NCI-H226 (cell line): ENCODE measurements at places on chromosomes 7 and 10.

GRCh38 chr7:150408393-150409299 lies 29.5 kb downstream of the ZNF775 start:
- DNase-seq: no peak

DNA sequence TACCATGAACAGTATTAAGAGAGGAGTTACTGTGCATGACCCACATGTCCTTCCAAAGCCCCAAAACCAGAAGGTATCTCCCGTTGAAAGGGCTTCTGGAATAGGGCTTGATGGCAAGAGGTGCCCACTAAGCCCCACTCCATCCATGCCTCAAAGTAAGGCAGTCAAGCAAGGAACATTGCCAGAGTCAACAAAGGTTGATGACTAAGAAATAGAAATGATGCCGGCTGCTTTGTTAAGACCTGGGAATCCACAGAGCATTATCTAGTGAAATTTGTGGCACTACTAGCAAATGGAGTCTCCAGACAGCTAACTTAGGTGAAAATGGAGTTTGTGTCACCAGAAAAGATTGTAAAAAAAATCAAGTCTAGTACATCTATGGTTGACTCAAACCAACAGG lies 6.2 kb downstream of the SFR1 start:
- DNase-seq: peak; percentile 17

DNA sequence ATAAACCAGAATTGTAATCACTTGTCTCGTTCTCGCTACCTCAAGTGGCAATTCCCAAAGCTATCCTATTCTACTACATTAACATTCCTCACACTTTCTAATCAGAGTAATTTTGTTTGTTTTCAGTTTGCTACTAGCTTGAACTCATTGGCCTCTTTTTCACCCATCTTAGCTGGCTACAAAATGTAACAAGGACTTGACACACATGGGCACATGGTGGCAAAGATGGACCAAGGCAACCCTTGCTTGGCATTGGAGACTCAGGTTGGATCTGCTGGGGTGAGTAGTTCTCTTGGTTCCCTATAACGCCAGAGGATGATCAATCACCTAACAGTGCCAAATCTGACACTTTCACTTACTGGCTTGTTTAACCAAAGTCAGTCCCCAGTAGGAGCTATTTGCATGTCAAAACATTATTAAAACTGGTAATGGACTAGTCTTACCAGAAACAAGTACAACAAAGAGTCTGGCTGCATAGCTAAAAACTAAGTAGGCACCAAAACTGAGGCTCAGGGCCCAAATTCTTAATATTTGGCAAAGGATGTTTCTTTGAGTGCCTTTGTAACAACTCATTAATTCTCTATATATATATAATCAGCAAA lies 1.9 kb downstream of the USP6NL start:
- no peak for DNase-seq

- DNase-seq: no peak
These were observed 62.3 kb upstream of the POM121L12 start for GRCh38 chr7:52973126-52973525.

GRCh38 chr7:52085610-52086009 lies 769.0 kb upstream of the COBL start:
- DNase-seq: no peak

DNA sequence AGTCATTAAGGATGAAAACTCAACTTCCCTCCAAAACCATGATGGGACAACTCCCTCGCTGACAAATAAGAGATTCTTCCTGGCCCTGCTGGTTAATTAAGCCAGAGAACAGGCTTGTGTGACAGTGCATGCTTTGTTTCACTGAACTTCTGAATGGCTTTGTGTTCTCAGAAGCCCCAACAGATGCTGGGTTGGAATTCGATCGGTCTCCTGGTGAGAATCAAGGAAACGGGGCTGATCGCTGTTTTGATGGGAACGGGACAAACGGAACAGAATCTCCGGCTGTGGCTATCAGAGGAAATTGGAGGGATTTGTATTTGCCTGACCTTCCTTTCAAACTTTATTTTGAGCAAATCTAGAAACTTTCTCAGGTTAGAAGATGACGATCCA lies 145.0 kb downstream of the RNF216 start:
- no peak for DNase-seq

- DNase-seq: no peak
These were observed 85.2 kb upstream of the NPVF start for GRCh38 chr7:25313526-25313925.

- no peak for DNase-seq
These were observed 385.5 kb upstream of the HPS1 start for GRCh38 chr10:98832196-98832595.

GRCh38 chr7:953547-954327 lies 743 bp downstream of the ADAP1 start:
- peak; percentile 28 for DNase-seq

GRCh38 chr10:93600446-93601145 lies 439 bp downstream of the RBP4 start:
- no peak for DNase-seq

DNA sequence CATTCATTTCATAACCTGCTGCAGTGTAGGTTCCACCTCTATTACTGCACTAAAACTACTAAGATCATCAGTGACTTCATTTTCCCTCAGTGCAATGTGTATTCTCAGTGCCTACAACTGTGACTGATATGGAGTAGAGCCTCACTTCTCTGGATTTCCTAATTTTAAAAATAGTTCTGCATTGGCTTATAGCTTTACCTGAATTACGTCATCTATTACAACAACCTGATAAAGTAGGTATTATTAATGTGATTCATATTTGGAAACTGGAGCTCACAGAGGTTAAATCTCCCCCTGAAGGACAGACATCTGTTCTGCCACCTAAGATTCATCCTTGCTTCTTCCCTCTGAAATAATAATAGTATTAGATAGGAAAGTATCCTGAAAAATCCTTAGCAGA lies 70.9 kb upstream of the NOBOX start:
- DNase-seq: no peak

DNA sequence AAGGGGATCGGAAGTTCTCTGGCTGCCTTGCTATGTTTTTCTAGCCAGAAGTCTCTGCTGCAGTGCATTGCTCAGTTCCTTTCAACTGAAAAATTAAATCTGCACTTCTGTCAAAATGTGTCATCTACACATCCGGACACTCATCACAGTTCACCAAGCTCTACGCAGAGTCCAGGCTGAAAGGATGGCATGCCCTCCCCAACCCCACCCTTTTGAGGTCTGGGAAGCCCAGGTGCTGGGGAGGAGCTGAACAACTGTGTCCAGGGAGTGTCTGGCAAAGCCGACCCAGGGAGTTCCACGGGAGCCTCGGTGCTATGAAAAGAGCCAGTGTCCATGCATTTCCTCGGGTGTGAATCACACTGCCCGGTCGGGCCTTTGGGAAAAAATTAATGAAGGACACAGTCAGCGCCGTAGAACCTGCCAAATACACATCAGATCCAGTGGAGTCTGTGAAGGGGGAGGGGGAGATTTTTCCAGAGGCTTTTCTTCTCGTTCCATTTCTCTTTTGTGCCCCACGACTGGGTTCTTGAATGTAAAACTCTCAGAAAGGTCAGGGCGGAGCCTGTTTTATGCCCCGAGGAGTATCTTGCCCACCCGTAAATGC lies 757 bp upstream of the PALS2 start:
- DNase-seq: peak; percentile 78
